T-helper 2 cell treated with Interferon-gamma antibody and Interleukin-4, amounts not matched to agents 5 μg/mL and 100 μg/mL, for 36 hours (primary cell): ENCODE measurements at places on chromosomes 1 and 21.

DNA sequence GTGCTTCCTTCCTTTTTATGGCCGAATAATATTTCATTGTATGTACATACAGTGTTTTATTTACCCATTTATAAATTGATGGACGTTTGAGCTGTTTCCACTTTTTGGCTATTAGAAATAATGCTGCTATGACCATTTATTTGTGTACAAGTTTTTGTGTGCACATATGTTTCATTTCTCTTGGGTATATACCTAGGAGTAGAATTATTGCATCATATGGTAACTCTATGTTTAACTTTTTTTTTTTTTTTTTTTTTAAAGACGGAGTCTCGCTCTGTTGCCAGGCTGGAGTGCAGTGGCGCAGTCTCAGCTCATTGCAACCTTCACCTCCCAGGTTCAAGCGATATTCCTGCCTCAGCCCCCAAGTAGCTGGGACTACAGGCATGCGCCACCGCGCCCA lies 19.0 kb downstream of the SDHC start:
- no peak for DNase-seq

DNA sequence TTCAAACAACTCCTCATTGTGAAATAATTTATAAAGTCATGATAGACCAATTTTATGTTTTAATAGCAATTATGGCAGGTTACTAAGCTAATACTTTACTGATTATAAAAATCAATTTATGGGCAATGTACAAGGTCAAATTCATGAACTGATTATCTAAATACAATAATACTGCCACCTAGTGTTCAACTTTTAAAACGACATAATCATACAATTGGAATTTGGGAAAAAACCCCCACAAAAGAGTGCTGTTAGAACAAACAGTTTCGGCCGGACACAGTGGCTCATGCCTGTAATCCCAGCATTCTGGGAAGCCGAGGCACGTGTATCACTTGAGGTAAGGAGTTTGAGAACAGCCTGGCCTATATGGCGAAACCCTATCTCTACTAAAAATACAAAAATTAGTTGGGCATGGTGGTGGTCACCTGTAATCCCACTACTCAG lies 14.0 kb downstream of the GTF2B start:
- no peak for DNase-seq

- DNase-seq, result no peak
Measured at GRCh38 chr1:181073638-181074037, 14.9 kb upstream of the IER5 start.

DNA sequence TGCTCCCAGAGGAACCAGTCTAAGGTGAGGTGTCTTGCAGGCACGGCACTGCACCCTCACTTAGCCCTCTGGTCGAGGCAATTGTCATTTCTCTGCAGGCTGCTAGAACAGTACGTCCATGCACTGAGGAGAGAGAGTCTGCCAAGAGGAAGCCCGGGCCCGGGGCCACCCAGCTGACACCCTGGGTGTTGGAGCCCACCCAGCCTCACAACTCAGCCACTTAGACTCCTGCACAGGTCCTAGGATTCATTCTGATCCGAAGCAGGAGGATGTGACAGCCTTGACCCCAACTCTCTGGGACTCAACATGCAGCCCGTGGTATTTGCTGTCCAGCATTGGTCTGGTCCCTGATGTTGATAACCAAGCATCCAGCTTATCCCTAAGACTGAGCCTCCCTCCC lies 111.9 kb downstream of the ADSS2 start:
- DNase-seq, result no peak

- no peak for DNase-seq
Measured at GRCh38 chr21:14686466-14687267, 140.6 kb upstream of the SAMSN1 start.

GRCh38 chr1:207321079-207321789 lies at the start of gene CD55:
Gene CD55 (plus strand): TSS chr1:207321678. CDS start chr1:207321766, 88 bp downstream.
- DNase-seq, result peak; percentile 99

DNA sequence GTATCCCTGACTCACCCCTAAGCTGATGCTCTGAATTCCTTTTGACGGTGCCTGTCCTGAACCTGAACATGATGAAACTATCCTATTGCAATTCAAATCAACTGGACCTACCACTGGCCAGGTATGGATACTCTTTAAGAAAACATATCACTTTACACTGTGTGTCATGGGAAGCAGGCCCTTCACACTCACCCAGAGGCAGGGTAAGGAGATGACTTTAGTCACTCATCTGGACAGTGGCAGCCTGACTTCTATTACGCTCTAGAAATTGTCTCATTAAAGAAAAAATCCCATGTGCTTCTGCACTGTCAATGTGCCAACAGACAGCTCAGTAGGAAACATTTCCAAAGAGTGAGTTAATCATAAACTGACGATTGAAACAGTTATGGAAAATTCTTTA lies 94.3 kb downstream of the VAV3 start:
- no peak for DNase-seq

GRCh38 chr1:43651188-43651587 lies 1.2 kb downstream of the KDM4A start:
- DNase-seq, result no peak

GRCh38 chr1:24535021-24535424 lies 20.9 kb upstream of the NCMAP start:
- DNase-seq, result peak; percentile 75

GRCh38 chr1:155640367-155640766 lies 30.3 kb downstream of the MSTO1 start:
- DNase-seq, result no peak

DNA sequence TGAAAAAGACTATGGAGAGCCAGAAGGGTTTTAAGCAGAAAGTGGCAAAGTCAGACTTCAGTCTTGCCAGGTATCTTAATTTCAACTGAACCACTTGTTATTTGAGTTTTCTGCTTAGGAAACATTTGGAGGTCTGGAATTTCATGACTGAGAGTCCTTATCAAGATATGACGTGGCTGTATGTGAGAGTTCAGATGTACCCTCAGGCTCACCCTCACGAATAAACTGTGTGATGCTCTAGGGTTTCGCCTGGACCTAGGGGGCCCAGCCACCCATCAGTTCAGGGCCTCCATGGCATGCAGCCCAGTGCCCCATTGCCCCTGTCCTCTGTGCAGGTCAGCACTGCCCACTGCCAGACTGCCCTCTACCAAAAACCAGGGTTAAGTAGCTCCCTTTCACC lies 30.6 kb upstream of the TADA1 start:
- no peak for DNase-seq

DNA sequence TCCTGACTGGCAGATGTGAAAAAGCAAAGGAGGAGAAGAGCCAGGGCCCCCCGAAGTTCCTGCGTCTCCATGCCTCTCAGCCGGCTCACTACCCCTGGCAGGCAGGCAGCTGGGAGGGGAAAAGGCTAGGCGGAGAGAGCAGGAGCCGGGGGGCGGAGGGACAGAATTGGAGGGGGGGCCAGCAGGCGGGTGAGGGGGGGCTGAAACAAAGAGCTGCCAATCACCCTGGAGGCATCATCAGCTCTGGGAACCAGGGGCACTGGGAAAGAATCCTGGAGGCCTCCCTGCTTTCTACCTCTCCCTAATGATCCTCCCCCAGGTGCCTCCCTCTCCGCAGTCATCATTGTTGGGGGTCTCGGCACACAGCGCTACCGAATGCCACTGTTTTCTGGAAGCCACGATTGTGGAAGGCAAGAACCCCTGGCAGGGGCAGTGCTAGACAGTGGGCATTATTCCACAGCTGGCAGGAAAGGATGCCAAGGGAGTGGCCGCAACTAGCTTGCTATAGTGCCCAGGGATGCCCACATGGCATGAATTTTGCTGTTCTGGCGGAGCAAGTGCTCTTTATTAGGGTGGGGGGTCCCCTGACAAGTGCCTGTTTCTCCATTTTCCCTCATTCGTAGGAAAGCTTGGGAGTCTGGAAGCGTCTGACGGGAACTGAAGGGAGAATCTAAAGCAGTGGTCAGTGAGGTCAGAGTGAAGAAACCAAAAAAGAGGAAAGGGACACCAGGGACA lies at the start of gene THBS3:
Gene THBS3, minus strand, starts transcription at position 92 of the 735 bp plus-strand sequence. Its CDS starts 21 bp downstream, at position 71.
- DNase-seq, result no peak

DNA sequence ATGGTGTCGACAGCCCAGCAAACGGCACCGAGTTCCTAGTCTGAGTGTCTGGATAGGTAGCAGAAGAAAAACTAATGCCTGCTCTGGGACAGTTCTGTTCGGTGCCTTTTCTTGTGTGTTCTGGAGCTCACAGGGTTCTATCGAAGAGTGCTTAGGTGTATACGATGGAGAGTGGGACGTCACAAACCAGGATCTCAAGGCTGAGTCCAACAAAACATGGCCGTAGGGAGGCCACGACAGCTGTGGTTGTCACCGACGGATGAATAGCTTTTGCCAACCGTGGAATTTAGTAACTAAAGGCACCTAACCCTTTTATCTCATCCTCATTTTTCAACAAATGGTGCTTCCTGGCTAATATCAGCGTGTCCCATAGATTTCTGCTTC lies 635 bp upstream of the SYNJ1 start:
- DNase-seq, result no peak

DNA sequence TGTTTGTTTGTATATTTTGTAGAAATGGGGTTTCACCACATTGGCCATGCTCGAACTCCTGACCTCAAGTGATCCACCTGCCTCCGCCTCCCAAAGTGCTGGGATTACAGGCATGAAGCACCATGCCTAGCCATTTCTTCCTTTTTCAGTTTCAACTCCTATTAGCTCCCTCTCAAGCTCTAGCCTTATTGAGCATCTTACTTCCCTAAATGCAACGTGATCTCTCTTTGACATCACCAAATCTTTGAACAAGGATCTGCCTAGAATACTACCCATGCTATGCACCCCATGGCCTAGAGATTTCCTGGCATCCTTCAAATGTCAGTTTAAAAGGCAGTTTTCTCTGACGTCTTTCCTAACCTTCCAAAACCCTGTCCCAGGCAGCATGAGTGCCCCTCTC lies 91.1 kb upstream of the NR5A2 start:
- no peak for DNase-seq

DNA sequence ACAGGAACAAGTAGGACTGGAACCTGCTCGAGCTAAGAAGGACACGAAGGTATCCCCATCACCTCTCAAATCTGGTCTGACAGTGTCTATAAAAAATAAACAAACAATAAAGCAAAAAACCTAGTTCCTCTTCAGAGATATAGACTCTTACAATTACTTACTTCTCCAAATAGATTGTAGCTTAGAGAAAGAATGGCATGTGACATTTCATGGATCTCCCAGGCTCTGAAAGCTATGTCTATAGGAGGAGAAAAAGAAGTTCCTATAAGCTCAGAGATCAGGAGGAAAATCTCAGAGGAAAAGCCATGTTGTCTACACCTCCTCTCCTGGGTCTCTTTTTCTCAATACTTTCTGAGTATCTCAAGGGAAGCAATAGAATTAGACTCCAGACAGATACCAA lies 12.3 kb upstream of the OR10J5 start:
- no peak for DNase-seq

GRCh38 chr1:109757936-109758786 lies 5.6 kb downstream of the EPS8L3 start:
- DNase-seq, result no peak

DNA sequence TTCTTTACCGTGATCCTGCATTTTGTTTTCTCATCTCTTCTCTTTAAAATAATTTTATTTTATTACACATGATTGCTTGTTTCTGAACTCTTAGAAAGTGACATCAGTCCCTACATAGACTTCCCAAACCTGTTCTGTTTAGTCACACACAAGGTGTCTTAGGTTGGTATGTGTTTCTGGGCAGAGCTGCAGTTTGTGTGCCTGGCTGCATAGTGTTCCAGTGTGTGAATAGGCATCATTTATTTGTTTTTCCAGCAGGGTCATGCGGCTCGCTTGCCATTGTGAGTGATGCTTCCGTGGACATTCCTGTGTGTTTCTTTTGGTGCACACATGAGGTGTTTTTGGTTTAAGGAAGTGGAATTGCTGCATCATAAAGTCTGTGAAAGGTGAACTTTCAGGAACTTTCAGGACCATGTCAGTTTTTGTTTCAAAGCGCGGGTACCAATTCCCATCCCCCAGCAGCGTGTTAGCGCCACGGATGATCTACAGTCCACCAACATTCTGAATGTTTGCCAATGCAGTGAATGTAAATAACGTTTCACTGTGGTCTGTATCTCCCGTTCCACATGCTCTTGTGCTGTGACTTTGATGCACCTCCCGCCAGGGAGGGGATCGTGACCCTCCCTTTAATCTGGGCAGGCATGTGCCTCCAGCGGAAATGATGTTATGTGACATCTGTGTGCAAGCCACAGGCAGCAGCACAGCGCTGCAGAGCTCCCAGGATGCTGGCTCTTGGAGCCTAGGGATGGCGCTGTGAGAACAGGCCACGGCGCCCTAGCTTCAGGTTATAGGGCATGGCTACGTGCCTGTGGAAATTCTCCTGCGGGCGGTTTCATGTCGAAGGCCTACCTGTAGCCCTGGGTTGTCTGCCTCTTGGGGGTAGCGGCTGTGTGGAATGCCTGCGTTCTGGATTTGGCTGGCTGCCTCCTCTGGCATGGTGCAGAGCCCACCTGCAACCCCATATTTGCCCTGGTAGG lies 144.6 kb upstream of the COL6A1 start:
- DNase-seq, result no peak

GRCh38 chr21:16096988-16097387 lies 367.2 kb downstream of the USP25 start:
- DNase-seq, result no peak

DNA sequence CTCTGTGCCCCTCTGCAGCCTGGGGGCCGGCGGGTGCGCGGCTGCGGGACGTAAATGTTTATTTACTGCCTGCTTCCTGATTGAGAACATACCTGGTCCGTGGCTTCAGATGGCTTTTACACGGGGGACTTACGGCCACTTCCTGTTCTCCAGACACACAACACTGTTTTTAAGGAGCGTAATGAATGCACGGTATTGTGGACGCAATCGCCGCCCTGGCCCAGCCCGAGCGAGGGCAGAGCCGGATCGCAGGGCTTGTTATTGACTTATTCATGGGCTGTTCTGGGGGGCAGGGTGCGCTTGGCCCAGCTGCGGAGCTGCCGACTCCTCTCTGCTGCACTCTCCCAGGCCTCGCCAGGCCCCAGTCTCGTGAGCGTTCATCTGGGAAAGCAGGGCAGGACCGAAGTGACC lies 52.8 kb upstream of the ACTRT2 start:
- DNase-seq, result no peak

GRCh38 chr1:206117151-206117948 lies at the start of gene AVPR1B:
Gene AVPR1B (minus strand): TSS chr1:206117388. CDS start chr1:206116890, 498 bp downstream.
- DNase-seq, result no peak

GRCh38 chr1:66438062-66438461 lies 95.9 kb upstream of the SGIP1 start:
- DNase-seq, result no peak

DNA sequence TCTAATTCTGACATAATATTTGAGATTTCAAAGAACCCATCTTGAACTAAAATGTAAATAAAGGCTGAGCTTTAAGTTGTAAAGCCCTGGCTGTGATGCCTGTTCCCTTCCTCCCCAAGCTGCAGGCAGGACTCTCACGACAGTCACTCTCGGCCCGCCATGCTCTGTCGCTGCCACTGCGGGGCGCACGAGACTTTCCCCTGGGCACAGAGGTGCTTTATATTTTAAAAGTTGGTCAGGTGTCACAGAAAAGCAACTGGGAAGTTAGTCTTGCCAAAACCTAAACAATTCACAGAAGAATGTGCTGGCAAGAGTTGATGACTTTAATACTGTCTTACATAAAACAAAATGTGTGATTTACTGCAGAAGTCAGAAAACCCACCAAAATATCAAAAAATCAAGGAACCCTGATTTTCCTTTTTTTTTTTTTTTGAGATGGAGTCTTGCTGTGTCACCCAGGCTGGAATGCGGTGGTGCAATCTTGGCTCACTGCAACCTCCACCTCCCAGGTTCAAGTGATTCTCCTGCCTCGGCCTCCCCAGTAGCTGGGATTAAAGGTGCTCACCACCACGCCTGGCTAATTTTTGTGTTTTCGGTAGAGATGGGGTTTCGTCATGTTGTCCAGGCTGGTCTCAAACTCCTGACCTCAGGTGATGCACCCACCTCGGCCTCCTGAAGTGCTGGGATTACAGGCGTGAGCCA lies 10.7 kb downstream of the LRRC47 start:
- DNase-seq, result no peak
